ENCODE measurements at places on chromosomes 16 and 17.

GRCh38 chr17:48755356-48755755 lies 26.8 kb upstream of the HOXB13 start:
- DNase-seq = peak; percentile 12

GRCh38 chr17:28181568-28181967 lies 137.4 kb upstream of the TMEM97 start:
- no peak for DNase-seq

GRCh38 chr16:9527976-9528375 lies 436.5 kb downstream of the HAPSTR1 start:
- DNase-seq = no peak

- peak; percentile 25 for DNase-seq
Measured at GRCh38 chr16:73396556-73396955, 348.6 kb upstream of the ZFHX3 start.

GRCh38 chr17:30368912-30369720 lies 9.6 kb upstream of the CPD start:
- DNase-seq = no peak

- DNase-seq = no peak
Measured at GRCh38 chr17:65202844-65203571, 65.8 kb downstream of the RGS9 start.

- DNase-seq = peak; percentile 2
Measured at GRCh38 chr16:8931859-8932258, 31.8 kb downstream of the USP7 start.

DNA sequence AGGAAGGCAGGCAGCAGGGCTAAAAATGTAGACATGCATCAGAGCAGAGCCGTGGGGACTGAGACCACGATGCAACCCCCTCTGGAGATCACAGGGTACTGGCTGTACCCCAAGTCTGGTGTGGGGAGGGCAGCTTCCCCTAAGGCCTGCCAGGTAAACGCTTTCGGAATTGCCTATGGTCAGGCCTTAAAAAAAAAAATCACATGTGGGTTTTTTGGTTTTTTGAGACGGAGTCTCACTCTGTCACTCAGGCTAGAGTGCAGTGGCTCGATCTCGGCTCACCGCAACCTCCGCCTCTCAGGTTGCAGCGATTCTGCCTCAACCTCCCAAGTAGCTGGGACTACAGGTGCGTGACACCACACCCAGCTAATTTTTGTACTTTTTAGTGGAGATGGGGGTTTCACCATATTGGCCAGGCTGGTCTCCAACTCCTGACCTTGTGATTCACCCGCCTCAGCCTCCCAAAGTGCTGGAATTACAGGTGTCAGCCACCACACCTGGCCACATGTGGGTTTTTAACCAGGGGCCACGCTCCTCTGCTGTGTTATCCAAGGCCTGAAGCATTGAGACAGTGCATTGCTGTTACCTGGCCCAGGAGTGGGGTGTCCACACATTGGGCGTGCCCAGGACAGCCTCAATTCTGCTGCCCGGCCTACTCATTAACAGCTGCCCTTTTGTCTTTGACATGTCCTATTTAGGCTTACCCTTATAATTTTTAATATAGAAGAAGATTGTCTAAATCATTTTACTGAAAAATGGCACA lies 50.4 kb downstream of the LITAF start:
- no peak for DNase-seq

- no peak for DNase-seq
Measured at GRCh38 chr16:19389246-19389645, 28.4 kb upstream of the TMC5 start.

DNA sequence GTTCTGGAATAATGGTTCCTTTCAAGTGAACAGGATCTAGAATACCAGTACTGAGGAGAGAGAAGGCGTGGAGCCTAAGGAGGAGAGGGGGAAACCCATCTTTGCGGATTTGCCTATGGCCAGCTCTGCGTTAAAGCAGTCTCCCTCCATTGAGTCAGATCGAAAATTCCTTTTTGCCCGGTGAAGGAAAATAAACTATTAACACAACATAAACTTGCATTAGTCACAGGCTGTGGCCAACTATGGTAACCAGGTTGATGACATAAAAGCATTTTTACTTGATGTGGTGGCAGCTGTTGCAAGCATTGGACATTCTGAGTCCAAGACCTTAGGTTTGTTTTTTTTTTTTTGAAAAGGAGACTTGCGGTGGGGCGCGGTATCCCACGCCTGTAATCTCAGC lies 8.9 kb downstream of the LDAF1 start:
- DNase-seq = no peak

DNA sequence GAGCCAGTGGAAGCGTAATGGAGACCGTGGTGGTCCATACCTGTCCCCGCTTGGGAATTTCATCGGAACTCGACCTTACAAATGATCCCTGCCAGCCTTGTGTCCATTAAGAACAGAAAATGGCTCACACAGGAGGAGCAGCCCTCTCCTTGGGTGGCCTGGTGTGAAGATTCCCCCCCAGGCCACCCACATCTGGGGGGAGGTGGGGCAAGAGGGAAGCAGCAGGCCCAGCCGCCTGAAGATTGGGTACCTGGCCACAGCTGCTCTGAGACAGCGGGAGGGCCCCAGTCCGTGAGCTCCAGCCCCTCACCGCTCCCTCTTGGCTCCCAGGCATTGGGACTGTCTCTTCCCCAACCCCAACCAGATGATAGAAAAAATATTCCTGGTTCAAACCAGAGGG lies 277.8 kb upstream of the FOXF1 start:
- DNase-seq = no peak

- no peak for DNase-seq
Measured at GRCh38 chr16:83138976-83139690, 512.4 kb downstream of the CDH13 start.

- DNase-seq = peak; percentile 98
Measured at GRCh38 chr17:64133546-64134215, 3.7 kb upstream of the ERN1 start.

DNA sequence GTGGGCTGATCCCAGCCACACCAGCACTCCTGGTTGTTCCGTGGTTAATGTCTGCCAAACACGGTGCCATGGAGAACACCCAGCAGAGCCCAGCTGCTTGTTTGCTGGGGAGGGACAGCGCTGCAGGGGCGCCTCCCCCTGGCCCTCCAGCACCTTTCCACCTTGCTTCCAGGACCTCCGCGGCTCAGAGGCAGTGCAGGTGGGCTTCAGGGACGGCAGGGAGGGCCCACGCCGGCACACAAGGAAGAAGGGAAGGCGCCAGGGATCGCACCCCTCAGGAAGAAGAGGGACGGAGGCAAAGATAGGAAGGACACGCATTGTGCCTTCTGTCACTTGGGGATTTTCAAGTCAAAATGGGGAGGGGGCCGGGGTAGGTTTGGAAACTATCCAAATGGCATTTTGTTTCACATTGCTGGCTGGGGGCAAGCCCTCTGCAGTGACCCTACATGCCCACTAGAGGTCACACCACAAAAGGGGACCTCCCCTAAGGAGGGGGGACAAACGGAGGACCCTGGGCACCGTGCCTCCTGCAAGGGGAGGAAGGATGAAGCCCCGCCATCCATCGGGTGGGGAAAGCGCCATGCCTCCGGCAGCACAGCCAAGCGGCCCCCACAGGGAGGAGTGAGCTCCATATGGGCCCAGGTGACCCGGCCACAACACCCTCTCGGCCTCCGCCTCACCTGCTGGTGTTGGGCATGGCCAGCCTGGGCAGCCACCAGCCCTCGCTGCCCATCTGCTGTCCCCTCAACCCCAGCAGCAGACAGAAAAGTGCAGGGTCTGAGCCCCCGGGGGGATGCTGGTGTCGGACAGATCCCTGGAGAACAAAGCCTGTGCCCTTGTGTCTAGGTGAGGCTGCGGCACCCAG lies 7.5 kb upstream of the C16orf95 start:
- DNase-seq = no peak

- DNase-seq = no peak
Measured at GRCh38 chr17:15270628-15271381, 5.7 kb upstream of the PMP22 start.

DNA sequence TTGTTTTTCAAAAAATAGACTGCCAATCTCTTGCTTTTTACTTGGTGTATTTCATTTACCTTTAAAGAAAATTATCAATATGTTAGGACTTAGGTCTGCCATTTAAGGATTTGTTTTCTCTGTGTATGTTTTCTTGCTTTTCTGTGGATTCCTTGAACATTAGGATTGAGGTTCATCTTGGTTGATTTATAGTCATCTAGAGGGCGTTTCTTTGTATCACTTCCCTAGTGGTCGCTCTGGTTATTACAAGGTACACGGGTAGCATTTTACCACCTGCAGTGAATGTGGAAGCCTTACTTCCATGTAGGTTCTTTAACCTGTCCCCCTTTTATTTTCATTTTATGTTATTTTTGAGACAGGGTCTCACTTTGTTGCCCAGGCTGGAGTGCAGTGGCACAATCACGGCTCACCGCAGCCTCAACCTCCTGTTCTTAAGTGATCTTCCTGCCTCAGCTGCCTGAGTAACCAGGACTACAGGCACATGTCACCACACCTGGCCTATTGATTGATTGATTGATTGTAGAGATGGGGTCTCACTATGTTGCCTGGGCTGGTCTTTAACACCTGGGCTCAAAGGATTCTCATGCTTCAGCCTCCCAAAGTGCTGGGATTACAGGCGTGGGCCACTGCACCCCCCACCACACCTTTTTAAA lies 35.2 kb upstream of the CBX4 start:
- peak; percentile 80 for DNase-seq

- DNase-seq = no peak
Measured at GRCh38 chr17:80339118-80339517, 75.8 kb upstream of the ENDOV start.

DNA sequence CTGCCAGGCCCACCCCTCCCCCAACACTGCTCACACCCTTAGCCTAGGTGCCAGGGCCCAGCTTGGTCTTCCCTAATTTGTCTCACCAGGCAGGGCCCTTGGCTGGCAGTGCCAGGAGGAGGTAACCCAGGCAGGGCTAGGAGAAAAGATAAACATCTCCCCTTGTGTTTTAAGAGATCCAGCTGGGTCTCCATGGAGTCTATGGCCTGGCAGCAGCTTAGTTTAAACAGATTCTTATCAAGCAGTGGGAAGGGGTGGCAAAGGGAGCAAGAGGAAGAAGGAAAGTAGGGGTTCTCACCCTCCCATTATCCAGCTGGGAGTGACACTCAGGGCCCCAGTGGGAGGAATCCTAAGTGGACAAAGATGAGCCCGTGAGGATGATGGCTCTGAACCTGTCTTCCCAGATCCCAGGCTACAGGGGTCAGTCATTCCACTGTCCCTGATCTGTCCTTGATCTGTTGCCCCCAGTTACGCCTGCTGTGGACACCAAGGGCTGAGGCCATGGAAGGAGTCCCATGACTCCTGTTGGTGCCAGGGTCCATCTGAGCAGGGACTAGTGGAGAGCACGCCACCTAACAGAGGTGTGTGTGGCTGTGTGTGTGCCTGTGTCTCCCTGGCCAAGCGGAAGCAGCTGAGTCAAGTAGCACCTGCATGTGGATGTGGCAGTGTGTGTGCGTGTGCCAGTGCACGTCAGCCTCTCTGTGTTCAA lies 47.4 kb upstream of the MEIOC start:
- DNase-seq = no peak

DNA sequence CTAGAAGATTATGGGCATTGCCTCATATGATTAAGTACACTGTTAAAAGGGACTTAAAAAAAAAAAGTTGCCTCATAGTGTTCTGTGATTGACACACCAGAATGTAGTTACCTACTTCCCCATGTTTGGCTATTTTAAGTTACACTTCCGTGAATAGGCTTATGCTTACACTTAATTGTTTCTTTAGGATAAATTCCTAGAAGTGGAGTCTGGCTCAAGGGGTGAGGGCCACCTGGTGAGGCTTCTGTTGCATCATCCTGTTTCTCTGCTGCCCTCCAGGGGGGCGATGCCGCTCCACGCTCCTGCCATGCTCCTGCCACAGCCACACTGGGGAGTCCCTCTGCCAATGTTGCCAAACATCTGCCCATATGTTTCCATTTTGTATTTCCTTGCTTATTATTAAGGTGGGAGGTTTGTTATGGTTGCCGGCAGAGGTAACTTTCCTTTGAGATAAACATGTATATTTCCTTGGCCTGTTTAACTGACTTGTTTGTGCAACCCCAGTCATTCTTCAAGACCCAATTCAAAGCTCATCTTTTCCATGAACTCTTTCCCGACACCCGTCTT lies 73.1 kb downstream of the KSR1 start:
- peak; percentile 72 for DNase-seq

DNA sequence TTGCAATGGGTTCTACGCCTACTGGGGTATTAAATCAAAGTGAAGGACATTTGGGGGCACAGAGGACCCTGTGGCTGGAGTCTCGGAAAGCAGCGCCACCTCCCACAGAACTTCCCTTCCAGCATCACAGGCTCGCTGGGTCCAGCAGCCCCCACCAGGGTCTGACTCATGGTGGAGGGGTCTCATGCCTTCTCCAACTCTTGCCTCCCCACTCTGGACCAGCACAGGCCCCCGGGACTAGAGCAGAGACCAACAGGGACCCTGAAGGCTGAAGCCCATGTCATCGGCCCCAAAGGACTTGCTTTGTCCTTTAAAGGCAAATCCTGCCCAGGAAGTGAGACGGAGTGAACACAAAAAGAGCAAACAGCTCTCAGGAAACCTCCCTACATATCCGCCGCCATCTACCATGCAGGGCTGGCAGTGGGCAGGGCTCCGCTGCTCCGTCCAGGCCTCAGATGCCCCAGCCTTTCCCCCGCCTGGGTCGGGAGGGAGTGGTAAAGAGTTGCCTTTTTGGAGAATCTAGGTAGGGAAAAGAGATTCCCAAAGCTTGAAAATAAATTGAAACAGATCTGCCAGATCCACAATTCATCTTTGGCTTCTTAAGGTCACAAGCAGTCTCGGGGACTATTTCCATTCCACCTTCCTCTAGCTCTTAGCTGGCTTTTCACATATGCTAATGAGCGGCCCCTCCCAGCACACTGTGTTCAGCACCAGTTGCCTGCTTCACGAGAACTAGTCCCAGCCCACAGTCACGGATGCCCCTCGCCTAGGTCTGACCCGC lies 2.1 kb upstream of the GPRC5C start:
- DNase-seq = no peak

DNA sequence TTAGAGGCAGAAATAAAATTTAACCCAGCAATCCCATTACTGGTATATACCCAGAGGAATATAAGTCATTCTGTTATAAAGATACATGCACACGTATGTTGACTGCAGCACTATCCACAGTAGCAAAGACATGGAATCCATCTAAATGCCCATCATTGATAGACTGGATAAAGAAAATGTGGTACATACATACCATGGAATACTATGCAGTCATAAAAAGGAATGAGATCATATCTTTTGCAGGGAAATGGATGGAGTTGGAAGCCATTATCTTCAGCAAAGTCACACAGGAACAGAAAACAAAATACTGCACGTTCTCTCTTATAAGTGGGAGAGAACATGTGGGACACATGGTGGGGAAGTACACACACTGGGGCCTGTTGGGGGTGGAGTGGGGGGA lies 23.1 kb downstream of the SSH2 start:
- DNase-seq = no peak

DNA sequence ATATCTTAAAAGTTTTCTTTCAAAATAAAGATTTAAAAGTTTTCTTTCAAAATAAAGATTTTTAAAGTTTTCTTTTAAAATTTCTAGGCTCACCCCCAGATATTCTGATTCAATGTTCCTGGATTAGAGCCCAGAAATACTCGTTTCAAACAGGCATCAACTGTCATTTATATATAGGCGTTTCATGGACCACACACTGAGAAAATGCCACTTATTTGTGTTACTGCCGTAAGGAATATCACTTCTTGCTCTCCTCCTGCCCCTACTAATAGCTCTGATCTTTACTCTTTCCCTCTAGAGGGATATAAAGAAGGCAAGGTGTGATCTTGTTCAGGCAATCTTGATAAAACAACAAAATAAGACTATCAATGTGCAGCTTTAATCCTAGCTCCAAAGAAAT lies 1324.1 kb downstream of the CDH8 start:
- DNase-seq = no peak

- DNase-seq = no peak
Measured at GRCh38 chr16:2987286-2987685, 7.0 kb upstream of the PKMYT1 start.

GRCh38 chr16:74556375-74556922 lies 50.5 kb downstream of the GLG1 start:
- DNase-seq = no peak
